HFFc6 (cell line): ENCODE measurements at places on chromosomes 6 and 20. TPM values are rescaled to one million over a fixed set of nuclear protein-coding genes. Genes with fewer than 3 reads are reported as not detected.

- peaks cover 14% of the 10 kb centered on the region for H3K27me3 ChIP-seq
- H3K27ac ChIP-seq, result no peak overlapping the region
- peaks cover 7% of the 10 kb centered on the region for H3K4me1 ChIP-seq
- no peaks in the 10 kb centered on the region for H3K36me3 ChIP-seq
- H3K4me3 ChIP-seq, result no peak overlapping the region
- no peak for DNase-seq
Observed at GRCh38 chr20:1885254-1885653, 10.0 kb upstream of the SIRPA start.

DNA sequence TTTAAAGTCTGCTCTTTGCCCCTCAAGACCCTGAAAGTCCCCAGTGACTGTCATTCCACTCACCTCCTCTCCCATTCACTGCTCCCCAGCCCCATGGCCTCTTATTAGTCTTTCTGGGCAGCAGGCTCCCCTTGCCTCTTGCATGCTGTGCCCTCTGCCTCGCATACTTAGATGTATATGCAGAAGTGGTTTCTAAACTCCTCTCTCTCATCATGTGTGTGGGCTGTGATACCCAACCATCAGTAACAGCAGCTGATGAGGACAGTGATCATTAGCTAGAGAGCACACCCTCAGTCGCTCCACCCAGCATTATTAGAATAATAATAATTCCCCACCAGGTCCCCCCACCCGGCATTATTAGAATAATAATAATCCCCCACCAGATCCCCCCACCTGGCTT lies 14.5 kb downstream of the PKIG start:
- no peak overlapping the region for H3K27ac ChIP-seq
- H3K4me1 ChIP-seq, result peaks cover 64% of the 10 kb centered on the region
- H3K4me3 ChIP-seq, result no peak overlapping the region
- 0 out of 2 replicates have a peak, but pooled peaks cover 4% of the 10 kb centered on the region for H3K36me3 ChIP-seq

The OR2B6 gene
- not detected in 3 replicates for total RNA-seq

The OLIG3 gene
- not detected in 3 replicates for total RNA-seq

DNA sequence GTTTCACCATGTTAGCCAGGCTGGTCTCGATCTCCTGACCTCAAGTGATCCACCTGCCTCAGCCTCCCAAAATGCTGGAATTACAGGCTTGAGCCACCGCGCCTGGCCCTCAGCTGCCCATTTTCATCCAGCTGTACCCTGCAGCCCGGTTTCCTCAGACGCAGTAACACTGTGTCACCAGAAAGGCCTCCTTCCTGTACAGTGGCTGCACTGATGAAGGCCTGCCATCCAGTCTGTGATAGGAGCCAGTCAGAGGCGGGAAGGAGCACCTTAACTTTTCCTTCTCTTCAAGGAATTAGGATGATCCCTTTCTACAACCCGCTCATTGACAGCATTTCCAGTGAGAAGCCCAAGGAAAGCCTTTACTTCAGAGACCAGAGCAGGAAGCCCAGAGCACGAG lies 75.9 kb downstream of the GFOD1 start:
- no peak overlapping the region for H3K4me3 ChIP-seq
- H3K36me3 ChIP-seq, result no peaks in the 10 kb centered on the region
- peaks cover 28% of the 10 kb centered on the region for H3K4me1 ChIP-seq
- no peak overlapping the region for H3K27ac ChIP-seq

- H3K27me3 ChIP-seq, result no peaks in the 10 kb centered on the region
- H3K27ac ChIP-seq, result no peak overlapping the region
- peaks cover 6% of the 10 kb centered on the region; the same call in 1 of the 2 replicates for H3K4me1 ChIP-seq
- DNase-seq, result peak; percentile 39
- peaks cover 18% of the 10 kb centered on the region for H3K36me3 ChIP-seq
Observed at GRCh38 chr6:101779051-101779844, 385.7 kb downstream of the GRIK2 start.

DNA sequence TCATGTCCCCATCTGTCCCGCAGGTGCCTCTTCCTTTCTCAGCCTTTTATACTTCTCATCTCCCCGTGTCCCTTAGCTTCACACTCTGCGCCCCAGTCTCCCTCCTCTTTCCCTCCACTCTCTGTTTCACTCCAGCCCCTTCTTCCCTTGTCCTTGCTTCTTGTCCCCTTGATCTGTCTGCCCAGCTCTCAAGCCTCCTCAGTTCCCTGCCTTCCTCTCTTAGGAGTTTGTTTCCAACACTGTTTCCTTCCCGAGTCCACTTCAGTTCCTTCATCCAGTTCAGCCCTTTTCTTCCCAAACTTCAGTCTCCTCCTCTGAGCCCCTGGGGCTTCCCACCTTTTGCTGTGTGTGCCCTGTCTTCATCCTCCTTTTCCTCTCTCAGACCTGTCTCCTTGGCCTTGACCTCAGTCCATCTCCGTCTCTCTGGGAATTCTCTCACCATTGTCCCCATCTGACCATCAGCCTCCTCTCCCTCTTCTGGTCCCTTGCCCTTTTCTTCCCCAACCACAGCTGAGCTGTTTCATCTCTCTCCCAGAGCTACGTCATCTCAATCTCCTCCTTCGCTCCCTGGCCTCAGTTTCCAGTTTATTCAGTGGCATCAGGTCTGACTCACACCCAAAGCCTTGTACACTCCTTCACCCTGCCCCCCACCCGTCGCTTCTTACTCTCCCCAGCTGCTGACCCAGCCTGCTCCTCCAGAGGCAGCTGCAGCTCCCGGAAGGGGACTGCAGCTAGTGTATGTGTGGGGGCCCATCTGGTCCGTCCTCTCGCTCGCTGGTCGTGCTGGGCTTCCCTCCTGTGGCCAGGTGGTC lies 2.7 kb upstream of the DDR1 start:
- H3K27me3 ChIP-seq, result peaks cover 3% of the 10 kb centered on the region
- no peaks in the 10 kb centered on the region for H3K36me3 ChIP-seq
- no peak overlapping the region for H3K4me3 ChIP-seq
- H3K27ac ChIP-seq, result no peak overlapping the region
- DNase-seq, result no peak

The GHRH gene
- total RNA-seq, result not detected in 2 replicates

GRCh38 chr6:123053602-123054225 lies 57.7 kb downstream of the CLVS2 start:
- no peak overlapping the region for H3K27ac ChIP-seq
- H3K4me1 ChIP-seq, result no peaks in the 10 kb centered on the region
- no peaks in the 10 kb centered on the region for H3K36me3 ChIP-seq
- no peak for DNase-seq

DNA sequence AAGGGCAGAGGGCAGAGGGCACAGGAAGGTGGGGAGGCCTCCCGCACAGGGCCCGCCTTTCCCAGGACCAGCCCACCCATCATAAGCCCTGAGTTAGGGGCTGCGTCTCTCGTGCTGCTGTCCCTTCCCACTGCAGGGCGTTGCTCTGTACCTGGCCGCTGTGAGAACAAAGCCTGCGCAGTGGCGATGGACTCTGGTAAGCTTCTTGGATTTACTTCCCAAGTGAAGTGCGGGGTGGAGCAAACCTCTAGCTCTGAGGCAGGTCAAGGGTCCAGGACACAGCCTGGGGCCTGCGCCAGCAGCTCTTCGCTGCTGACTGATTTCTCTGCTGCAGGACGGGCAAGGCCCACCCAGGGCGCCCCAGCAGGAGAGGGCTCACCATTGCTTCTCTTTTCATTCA lies 23.9 kb downstream of the INSM1 start:
- no peak for DNase-seq
- H3K27me3 ChIP-seq, result peaks cover 4% of the 10 kb centered on the region; the same call in 1 of the 2 replicates
- H3K4me3 ChIP-seq, result no peak overlapping the region

- no peak overlapping the region for H3K27ac ChIP-seq
- DNase-seq, result no peak
- peaks cover 30% of the 10 kb centered on the region for H3K27me3 ChIP-seq
- no peaks in the 10 kb centered on the region for H3K36me3 ChIP-seq
- H3K4me1 ChIP-seq, result no peaks in the 10 kb centered on the region
- H3K4me3 ChIP-seq, result no peak overlapping the region
Observed at GRCh38 chr20:955656-956055, 39.5 kb upstream of the ANGPT4 start.

GRCh38 chr6:159842035-159842434 lies 42.0 kb downstream of the PNLDC1 start:
- H3K4me3 ChIP-seq, result no peak overlapping the region
- H3K4me1 ChIP-seq, result peaks cover 18% of the 10 kb centered on the region
- no peak overlapping the region for H3K27ac ChIP-seq
- peak; percentile 23 for DNase-seq
- H3K27me3 ChIP-seq, result peaks cover 4% of the 10 kb centered on the region

GRCh38 chr6:166017032-166017635 lies 150.5 kb downstream of the TBXT start:
- H3K27ac ChIP-seq, result no peak overlapping the region
- no peaks in the 10 kb centered on the region for H3K36me3 ChIP-seq
- DNase-seq, result no peak
- H3K4me1 ChIP-seq, result no peaks in the 10 kb centered on the region

DNA sequence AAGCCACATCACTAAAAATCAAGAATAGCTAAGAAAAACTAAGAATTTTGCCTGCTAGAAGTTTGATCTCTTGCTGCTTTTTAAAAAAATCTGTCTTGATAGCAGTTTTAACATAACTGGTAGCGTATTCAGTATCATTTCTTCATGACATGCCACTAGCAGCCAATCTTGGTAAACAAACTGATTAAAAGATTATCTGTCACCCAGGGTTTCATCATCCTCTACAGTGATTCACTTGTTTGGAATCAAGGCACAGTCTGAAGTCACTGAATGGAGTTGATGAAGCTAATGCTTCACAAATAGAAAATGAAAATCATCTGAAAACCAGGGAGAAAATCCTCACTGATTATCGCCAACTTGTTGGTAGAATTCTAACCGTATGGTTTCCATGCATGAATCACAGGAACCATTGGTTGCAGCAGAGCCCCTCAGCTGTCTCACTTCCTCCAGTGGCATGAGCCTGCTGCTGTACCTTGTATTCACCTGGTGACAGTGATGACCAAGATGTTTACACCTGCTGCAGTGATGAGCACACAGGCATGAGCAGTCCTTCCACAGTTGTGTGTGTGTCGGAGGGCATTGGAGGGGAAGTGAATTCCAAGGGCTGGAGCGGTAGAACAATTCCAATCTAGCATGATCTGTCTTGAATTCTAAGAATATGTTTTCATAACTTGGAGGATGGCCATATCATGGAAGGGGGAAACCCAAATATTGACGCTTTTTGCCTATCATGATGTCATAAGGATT lies 275.0 kb downstream of the KHDC1L start:
- peaks cover 89% of the 10 kb centered on the region for H3K4me1 ChIP-seq
- H3K36me3 ChIP-seq, result no peaks in the 10 kb centered on the region
- peak overlapping the region; percentile 75 for H3K4me3 ChIP-seq
- H3K27ac ChIP-seq, result peak overlapping the region; percentile 85

DNA sequence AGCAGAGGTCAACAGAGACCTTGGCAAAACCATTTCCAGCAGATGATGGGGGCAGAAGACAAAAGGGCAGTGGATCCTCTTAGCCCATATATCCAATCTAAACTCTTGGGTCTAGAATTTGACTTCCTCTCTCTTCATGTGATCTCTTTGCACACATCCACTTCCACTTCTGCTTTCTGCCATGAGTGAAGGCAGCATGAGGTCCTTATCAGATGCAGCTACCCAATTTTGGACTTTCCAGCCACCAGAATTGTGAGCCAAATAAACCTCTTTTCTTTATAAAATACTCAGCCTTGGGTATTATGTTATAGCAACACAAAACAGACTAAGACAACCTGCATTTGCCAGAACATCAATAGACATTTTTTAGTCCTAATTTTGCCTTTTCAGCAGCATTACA lies 191.6 kb downstream of the ADAT2 start:
- 0 out of 2 replicates have a peak, but pooled peaks cover 4% of the 10 kb centered on the region for H3K36me3 ChIP-seq
- DNase-seq, result no peak
- no peak overlapping the region for H3K4me3 ChIP-seq
- peaks cover 8% of the 10 kb centered on the region for H3K4me1 ChIP-seq
- H3K27ac ChIP-seq, result no peak overlapping the region

DNA sequence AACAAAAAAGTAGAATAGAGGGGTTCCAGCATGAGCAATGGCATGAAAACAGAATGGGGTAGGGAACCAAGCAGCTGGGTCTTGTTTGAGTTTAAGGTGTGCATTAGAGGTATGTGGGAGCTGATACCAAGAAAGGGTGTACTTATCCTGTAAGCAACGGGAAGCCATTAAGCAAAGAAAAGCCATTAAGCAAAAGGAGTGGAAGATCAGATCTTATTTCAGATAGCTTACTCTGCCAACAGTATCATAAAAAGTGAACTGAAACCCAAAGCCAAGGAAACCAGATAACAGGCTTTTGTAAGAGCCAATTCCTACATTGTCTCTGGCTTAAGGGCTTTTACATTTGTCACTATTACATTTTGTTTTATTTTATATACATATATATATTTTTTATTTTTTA lies 21.3 kb upstream of the BEND6 start:
- H3K4me3 ChIP-seq, result no peak overlapping the region
- H3K36me3 ChIP-seq, result peaks cover 24% of the 10 kb centered on the region
- no peak for DNase-seq
- H3K4me1 ChIP-seq, result peaks cover 65% of the 10 kb centered on the region
- H3K27ac ChIP-seq, result no peak overlapping the region

DNA sequence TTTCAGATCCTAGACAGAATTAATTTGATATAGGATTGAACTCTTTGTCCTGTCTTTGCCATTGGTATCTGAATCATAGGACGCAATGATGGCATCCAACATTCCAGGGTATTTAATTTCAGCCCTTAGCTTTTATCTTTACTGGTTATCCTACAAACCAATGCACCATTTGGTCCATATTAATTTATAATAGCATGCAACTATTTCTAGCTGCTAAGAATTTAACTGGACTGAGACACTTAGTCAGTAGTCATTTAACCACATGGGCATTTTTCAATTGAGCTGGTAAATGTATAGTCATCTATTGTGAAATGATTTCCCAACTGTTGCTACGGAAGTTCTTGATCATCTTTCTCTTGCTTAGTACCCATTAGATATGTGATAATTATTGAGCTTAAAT lies 141.1 kb downstream of the CD164 start:
- peaks cover 5% of the 10 kb centered on the region for H3K36me3 ChIP-seq
- no peak overlapping the region for H3K4me3 ChIP-seq
- H3K4me1 ChIP-seq, result peaks cover 67% of the 10 kb centered on the region
- H3K27ac ChIP-seq, result no peak overlapping the region; the same call in 1 of the 2 replicates

DNA sequence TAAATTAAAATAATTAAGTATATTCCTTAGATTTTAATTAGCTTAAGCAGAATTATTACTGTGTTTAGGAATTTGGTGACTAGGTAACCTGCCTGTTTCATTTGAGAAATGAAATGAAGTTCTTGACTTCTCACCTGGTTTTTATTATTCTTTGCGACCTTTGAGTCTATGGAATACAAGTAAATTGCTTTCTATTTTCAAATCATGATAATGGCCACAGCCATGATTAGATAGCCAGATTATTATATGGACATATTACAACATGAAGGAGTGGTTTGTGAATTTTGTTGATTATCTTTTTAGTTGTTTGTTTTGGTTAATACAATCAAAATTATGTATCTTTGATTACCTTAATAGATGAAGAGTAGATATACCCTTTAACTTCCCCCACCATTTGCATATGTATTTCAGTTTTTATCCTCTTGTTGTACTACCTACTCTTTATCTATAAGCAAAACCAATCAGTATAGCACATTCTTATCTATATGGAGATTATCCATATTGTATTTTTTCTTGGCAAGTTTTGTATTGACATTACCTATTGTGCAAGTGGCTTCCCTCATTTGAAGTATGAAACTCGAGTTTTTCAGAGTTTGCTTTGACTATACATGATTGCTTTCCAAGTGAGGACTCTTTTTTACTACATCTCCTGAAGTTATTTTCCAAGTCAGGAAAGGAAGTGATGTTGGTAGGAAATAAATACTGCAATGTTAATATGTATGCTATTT lies 47.9 kb downstream of the CD2AP start:
- H3K27me3 ChIP-seq, result peaks cover 2% of the 10 kb centered on the region; the same call in 1 of the 2 replicates
- peaks cover 26% of the 10 kb centered on the region for H3K4me1 ChIP-seq
- DNase-seq, result no peak
- no peak overlapping the region for H3K4me3 ChIP-seq
- no peak overlapping the region for H3K27ac ChIP-seq
